ENCODE measurements at places on chromosomes 7 and 10.

DNA sequence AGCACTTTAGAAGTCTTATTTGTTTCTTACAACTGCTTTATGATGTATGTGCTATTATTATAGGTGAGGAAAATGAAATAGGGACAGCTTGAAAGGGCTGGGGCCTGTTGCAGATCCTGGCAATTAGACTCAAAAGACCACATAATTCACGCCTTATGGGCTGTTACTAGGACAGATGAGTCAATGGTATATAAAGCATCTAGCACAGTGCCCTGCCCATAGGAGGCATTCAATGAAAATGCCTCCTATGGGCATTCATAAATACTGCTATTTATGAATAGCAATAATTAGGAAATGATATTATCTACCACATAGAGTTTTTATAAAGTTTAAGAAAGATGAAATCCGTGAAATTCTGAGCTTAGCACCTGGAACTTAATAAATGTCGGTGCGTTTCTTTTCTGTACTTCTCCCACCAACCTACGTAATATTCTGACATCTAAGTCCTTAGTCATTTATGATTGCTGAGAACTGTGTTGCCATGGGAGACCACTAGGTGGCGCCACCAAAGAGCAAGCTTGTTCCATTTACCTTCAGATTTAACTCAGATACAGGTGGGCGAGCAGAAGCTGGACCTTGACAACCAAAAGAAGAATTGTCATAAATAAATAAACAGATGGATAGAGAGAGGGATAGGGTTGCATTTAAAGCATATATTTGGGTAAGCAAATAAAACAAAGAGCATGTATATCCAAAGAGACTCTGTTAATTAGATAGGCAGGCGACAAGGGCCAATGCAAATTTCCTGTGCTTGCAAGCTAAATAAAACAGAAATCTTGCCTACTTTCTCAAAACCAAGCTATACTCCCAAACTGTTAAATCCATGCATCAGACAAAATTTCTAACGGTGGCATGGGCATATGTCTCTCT is 699.9 kb downstream of the INHBA start:
- no peak for DNase-seq

GRCh38 chr7:129845972-129846327 is 106.8 kb downstream of the UBE2H start:
- no peak for DNase-seq

DNA sequence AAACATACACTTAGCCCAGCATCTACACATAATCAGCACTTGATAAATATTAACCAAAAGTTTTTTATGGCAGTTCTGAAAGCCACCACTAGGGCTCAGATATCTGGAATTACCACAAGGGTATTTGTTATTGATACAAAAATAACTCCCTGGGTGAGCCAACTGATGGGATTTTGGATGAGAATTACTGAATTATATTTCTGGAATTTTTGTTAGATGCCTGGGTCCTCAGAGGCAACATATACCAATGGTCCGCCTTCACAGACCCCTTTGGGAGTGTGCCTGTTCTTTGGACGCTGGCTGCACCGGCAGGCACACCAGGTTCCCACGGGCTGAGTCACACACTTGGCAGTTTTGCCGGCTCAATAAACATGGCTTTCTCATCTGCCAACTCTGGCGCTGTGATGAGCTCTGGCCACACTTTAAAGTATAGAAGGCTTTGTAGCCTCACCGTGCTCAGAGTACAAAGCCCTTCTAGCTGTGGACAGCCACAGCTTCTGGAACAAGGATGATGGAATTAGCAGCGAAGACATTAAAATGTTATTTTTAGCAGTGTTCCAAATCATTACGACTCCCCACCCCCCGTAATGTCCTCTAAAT is 24.5 kb upstream of the EEPD1 start:
- peak; percentile 73 for DNase-seq

- no peak for DNase-seq
These were observed 196.8 kb downstream of the XPNPEP1 start for GRCh38 chr10:109726473-109726872.

DNA sequence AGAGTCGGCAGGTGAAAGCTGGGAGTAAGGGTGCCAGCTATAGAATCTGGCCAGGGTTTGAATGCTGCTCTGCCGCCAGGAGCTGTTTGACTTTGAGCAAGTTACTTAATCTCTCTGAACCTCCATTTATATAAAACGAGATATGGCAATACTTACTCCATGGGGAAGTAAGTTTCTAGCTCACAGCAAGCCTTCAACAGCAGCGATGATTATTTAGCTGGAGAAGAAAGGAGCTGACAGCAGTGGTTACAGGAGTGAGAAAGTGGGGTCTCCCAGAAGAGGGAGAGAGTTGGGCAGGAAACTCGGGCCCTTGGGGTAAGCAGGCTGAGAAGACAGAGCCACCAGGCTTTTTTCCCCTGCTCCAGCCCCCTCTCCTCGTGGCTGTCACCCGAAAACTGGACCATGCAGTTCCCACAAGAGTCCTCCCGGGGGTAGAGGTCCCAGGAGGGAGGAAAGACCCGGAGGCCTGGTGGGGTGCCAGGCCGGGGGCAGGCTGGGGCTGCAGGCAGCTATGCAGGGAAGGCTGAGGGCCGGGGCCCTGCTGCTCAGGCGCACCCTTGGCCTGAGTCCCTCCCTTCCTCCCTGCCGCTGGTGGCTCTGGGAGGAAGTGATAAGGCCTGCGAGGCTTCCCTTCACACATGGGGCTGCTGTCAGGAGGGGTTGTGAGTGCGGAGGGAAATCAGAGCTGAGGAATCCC is 3.5 kb downstream of the NOS3 start:
- no peak for DNase-seq

DNA sequence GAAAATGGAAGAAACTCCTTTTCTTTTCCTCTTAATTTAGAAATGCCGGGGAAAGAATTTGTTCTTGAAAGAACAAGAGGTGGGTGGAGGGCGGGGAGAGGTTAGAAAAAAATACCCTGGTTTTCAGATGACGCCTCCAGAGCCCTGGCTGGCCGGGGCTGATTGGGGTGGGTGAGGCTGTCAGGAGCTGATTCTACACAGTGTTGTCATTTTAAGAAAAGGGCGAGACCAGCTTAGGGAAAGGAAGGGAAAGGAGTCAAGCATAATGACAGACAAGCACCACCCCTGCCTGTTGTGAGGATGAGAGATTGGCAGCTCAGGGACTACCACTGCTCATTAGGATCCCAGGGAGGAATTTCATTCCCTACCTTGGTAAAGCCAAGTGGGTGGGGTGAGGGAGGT is 9.9 kb upstream of the FAM180A start:
- DNase-seq: peak; percentile 65

- DNase-seq: no peak
These were observed 290.6 kb downstream of the PARD3 start for GRCh38 chr10:34524369-34525091.

- no peak for DNase-seq
These were observed 128.0 kb downstream of the USP6NL start for GRCh38 chr10:11483201-11484148.

GRCh38 chr10:69914398-69915214 is 112.9 kb downstream of the COL13A1 start:
- peak; percentile 85 for DNase-seq

GRCh38 chr10:13784067-13784466 is 197.3 kb downstream of the PRPF18 start:
- DNase-seq: no peak

GRCh38 chr10:117318909-117319308 is 56.3 kb downstream of the PDZD8 start:
- DNase-seq: no peak

- DNase-seq: no peak
These were observed at the start of gene GRIFIN for GRCh38 chr7:2476298-2476697. Gene GRIFIN (minus strand): TSS chr7:2476398. CDS start chr7:2476383, 15 bp downstream.

- no peak for DNase-seq
These were observed 12.1 kb upstream of the CSGALNACT2 start for GRCh38 chr10:43125881-43126731.

- DNase-seq: no peak
These were observed 96.4 kb downstream of the PRKG1 start for GRCh38 chr10:51170518-51171245.

- peak; percentile 74 for DNase-seq
These were observed 26.7 kb downstream of the CREB3L2 start for GRCh38 chr7:137975221-137975620.

DNA sequence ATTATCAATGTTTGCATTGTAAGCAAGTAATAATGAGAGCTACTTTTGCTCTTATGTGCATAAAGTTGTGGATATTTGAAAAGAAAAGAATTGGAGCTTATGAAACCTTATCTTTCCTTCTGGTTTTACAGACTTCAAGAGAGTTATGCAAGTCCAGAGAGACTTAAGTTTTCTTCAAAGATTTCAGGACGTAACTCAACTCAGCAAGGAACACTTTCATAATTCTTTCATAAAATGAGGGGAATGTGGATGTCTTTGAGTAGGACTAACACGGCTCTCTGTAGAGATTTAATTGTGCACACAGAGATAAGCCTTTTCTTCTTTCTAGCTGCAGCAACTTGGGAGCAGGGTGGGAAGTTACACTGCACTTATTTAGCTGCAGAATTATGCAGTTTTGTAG is 97.5 kb downstream of the DNAJB9 start:
- DNase-seq: no peak

GRCh38 chr7:47266131-47266706 is 315.7 kb downstream of the TNS3 start:
- DNase-seq: peak; percentile 77

- DNase-seq: no peak
These were observed 566 bp downstream of the MAD1L1 start for GRCh38 chr7:2231992-2232765.

GRCh38 chr10:133421336-133422222 is 2.8 kb downstream of the SPRN start:
- no peak for DNase-seq

DNA sequence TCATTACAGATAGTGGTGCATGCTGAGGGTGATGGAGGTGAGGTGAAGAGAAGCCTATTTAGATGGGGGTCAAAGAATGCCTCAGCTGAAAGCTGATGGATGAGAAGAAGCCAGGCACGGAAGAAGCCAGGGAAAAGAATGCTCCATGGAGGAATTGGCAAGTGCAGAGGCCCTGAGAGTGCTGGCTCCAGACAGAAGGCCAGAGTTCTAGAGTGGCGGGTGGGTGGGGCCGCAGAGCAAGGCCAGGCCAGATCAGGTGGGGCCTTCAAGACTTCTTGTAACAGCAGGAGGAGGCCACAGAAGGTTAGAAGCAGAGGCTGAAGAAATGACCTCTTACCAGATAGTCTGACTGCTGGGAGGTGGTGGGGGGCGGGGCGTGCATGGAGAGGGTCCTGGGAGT is 7.3 kb downstream of the EEPD1 start:
- DNase-seq: no peak

GRCh38 chr10:45403151-45403550 is 29.1 kb downstream of the ALOX5 start:
- DNase-seq: no peak

GRCh38 chr7:43952028-43952427 is 25.8 kb downstream of the UBE2D4 start:
- no peak for DNase-seq

- DNase-seq: peak; percentile 83
These were observed 81.1 kb upstream of the GTF2IRD1 start for GRCh38 chr7:74372511-74373111.

DNA sequence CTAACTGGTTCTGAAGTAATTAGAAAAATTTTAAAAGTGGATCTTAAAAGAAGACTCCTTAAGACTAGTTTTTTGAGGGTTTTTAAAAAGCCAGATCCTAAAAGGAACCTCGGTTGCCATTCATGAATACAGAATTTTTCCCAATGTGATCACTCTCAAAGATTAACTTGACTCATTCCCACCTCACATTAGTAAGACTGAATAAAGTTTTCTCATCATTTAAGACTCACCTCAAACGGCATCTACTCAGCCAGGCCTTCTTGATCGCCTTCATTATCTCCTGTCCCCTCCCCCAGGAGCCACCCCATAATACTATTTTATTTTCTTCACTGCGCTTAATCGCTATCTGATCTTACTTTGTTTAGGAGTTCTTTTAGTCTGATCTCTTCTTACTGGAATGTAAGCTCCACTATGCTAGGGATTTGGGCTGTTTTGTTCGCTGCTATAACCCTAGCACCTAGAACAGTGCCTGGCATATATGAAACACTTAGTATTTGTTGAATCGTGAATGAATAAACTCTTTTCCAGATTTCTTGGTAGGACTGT is 55.9 kb upstream of the PCGF5 start:
- no peak for DNase-seq

- DNase-seq: peak; percentile 19
These were observed 5.2 kb downstream of the GRID1 start for GRCh38 chr10:86361156-86362128.

DNA sequence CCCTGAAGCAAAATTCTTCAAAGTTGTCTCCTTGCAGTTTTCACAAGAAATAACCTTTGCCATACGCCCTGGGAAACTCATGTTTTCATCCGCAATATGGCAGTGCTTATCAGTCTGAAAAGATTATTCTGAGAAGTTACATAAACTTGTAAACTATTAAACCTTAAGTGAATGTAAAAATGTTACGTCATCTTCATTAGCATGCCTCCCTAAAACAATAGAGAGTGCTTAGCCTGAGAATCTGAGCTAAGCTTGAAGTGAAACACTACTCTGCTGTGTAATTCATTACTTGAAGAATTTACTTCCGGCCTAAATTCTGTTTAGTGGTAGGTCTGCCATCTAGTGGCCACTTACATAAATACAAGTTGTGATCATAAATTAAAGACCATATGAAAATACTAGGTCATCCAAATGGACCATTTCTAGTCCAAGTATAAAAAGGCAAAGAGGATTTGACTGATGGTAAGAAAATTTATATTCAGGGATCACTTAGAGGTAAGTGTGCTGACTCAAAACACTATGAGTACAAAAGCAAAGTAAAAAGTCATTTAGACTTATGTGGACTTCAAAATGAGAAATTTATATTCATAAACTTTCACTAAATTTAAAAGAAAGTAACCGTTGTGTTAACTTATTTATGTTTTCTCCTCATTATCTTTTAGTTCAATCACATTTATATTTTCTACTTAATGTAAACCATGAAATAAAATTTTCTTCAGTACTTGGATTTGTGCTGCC is 745.1 kb upstream of the LRRTM3 start:
- DNase-seq: no peak

DNA sequence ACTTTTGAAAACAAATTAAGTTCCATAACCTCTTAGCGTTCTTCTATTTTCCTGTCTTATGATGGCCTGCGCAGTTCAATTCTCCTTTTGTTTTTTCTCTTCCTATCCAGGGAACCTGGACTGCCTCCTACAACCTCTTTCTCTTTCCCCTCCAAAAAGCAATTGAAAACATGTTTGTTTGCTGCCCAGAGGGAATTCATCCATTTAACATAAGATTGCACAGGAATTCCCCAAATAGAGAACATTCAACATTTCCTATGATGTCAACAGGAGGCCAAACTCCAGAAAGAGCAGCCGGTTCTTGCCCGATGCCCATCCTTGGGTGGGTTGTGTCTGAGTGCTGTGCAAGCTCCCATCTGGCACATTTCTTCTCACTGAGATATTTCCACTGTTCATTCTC is 94.2 kb upstream of the NRP1 start:
- DNase-seq: no peak

- no peak for DNase-seq
These were observed 41.1 kb downstream of the PLEKHA8 start for GRCh38 chr7:30069096-30069867.
